Occipital lobe (tissue), 3 donors: ENCODE measurements at places on chromosomes 3 and 15.

DNA sequence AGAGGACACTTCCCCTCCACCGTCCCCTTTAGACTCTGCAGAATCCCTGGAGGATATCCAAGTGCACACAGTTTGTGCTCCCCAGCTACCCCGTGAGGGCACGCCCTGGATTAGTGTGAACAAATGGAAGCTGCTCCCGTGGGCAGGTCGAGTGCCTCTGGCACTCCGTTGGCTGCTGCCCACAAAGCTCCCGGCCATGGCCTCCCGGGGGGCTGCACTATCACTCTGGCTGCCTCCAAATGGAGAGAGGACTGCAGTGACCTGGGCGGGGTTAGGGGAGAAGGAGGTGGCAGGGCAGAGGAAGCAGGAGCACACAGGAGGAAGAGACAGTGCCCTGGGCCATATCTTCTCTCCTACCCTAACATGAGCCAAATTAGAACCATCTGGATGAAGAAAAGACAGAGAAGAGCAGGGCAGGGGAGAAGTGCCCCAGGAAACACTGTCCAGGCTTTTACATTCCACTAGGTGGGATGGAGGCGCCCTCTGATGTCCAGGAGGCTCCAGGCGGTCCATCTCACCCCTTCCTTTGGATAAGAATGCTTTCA is 29.4 kb upstream of the ACAD9 start:
- no peak for DNase-seq

DNA sequence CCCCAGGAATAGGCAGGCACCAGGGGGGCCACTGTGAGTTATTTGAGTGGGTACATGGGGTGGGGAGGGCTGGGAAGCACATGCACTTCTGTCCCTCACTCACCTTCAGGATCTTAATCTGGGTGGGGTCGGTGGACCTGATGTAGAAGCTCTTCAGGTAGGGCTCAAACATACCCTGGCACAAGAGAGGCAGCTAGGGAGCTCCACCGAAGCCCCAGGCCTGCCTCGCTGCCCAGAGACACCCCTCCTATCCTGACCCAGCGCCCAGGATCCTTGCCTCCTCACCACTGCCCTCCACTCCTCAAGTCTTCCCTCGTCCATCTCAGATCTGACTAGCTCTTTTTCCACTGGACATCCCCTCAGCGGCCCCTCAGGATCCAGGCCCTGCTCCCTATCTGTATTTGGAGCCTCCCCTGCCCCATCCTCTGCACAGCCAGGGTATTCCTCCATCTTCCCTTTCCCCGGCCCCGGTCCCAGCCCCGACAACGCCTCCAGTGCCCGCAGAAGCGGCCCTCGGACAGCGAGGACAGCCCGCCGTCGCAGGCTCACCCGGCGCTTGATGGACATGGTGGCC is 30.0 kb downstream of the AP3B2 start:
- no peak for DNase-seq

DNA sequence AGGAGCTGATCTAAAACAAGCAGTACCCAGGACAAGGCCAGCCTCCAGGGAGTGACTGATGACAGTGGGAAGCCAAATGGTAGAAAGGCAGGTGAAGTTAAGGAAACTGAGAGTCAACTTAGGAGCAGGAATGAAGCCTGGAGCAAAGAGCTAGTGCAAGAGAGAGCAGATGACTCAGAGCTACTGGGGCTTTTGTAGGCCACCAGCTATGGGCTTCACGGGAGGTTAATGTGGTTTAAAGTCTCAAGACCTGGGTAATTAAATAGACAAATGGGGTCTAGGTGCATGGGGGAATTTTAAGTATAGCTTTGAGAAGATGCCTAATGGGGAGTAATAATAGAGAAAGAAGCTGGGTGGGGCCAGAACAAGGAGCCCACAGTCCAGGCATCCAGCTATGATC is 3.1 kb downstream of the CD86 start:
- DNase-seq = no peak

DNA sequence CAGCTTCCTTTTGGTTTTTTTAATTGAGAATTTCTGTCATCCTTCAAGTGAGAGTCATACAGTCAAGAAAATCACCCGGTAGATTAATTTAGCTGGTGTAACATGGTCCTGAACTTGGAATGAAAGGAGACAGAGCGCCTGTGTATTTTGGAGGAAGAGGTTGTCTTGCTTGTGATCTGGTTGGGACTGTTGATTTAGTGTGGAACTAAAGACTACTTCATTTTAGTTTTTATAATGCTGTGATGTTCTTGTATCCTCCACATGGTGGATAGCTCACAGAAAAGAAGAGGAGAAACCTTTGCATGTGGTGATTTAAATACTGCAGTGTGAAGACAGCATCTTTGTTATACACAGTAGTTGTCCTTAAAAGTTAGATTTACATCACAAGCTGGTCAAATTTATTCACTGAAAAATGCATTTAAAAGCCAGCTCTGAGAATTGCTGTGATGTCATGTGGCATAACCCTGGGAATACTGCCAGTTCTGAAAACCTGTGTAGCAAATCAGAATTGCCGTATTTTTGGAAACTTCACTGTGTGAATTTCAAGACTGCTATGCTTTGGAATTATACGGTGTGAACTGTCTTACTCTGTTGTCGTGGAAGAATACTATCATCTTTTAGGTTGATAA is 268.5 kb downstream of the PTPRG start:
- DNase-seq = no peak

- no peak for DNase-seq
Measured at GRCh38 chr3:109852283-109852682, 514.9 kb upstream of the DPPA4 start.

- no peak for DNase-seq
Measured at GRCh38 chr3:182562274-182562673, 231.0 kb upstream of the ATP11B start.

DNA sequence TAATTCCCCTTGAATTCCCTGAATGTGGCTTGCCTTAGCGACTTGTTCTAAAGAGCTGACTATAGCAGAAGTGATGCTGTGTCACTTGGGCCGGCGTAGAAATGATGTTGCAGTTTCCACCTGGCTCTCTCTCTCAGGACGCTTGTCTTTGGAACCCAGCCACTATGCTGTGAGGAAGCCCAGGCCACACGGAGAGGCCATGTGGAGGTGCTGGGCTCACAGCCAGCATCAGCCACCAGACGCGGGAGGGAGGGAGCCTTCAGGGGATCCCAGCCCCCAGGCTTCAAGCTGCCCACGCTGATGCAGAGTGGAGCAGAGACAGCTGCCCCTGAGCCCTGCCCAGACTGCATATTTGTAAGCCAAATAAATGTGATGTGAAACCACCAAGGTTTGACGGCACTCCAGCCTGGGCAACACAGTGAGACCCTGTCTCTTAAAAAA is 18.6 kb downstream of the RNU5B-1 start:
- no peak for DNase-seq

DNA sequence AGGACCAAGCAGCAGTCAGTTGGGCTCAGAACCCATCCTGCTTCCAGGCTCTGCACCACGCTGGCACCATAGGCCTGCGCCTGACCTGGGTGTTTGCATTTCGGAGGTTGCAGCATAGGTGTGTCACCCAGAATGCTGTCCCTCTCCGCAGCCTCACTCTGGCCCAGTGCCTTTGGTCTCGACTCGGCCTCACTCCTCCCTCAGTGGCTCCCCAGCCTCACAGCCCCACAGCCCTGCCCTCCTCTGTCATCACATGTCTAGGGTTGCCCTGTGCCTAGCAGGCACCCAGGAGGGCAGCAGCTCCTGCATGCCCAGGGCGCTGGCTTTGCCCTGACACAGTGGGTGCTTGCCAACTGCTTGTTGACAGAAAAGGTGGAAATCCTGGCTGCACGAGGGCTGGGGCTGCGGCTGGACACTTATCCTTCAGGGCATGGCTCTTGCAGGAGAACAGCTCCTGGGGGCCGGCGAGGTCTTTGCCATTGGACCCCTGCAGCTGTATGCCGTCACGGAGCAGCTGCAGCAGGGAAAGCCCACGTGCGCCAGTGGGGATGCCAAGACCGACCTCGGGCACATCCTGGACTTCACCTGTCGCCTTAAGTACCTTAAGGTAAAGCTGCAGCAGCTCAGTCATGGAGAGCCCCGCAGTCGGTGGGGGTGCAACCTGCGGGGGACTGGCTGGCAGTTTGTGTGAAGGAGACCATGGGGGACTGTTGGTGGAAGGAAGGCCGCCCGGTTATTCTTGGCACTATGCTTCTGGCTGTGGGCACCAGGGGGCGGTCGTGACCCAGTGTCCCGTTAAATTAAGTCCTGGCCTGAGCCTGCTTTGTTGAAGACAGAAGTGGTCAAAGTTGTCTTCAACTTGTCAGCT is 16.2 kb downstream of the NISCH start:
- DNase-seq = no peak

GRCh38 chr3:72196377-72196929 is 411.5 kb upstream of the PROK2 start:
- DNase-seq = no peak

- no peak for DNase-seq
Measured at GRCh38 chr3:21839592-21839991, 88.6 kb upstream of the ZNF385D start.

GRCh38 chr3:134035836-134036235 is 6.1 kb upstream of the SLCO2A1 start:
- DNase-seq = no peak

GRCh38 chr15:52180196-52180835 is 10.9 kb downstream of the GNB5 start:
- DNase-seq = no peak

DNA sequence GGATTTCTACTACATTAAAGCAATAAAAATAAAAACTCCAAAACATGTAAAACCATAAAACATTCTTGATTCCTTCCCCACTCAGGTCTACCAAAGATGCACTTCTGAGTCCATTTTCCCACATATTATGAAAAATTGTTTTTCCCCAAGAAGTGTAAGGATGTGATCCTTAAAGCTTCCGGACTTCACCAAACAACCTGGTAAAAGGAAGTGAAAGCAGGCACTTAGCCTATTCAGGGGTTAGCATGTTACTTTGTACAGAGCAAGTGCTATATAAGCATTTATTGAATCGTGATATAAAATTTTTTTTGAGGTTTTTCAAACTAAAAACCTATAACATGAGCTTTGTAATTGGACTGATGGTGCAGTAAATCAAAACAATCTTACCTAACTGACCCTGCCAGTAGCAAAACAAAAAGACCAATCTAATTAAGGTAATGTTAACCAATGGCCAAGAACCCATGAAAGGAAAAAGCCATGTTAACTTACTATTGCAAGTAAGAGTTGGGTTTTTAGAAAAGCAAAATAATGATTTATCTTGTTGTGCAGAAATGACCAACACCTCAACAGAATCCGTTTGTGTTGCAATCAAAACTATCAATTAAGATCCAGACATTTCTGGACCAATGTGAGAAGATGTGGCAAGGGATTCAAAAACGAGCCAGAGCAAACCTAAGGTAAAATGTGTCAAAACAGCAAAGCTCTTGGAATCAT is 1.8 kb downstream of the SETD2 start:
- DNase-seq = no peak

GRCh38 chr3:57856675-57857074 is 100.6 kb downstream of the SLMAP start:
- DNase-seq = no peak

- no peak for DNase-seq
Measured at GRCh38 chr15:94877833-94878232, 646.5 kb downstream of the MCTP2 start.

GRCh38 chr3:133855772-133856171 is 39.9 kb downstream of the RAB6B start:
- no peak for DNase-seq

DNA sequence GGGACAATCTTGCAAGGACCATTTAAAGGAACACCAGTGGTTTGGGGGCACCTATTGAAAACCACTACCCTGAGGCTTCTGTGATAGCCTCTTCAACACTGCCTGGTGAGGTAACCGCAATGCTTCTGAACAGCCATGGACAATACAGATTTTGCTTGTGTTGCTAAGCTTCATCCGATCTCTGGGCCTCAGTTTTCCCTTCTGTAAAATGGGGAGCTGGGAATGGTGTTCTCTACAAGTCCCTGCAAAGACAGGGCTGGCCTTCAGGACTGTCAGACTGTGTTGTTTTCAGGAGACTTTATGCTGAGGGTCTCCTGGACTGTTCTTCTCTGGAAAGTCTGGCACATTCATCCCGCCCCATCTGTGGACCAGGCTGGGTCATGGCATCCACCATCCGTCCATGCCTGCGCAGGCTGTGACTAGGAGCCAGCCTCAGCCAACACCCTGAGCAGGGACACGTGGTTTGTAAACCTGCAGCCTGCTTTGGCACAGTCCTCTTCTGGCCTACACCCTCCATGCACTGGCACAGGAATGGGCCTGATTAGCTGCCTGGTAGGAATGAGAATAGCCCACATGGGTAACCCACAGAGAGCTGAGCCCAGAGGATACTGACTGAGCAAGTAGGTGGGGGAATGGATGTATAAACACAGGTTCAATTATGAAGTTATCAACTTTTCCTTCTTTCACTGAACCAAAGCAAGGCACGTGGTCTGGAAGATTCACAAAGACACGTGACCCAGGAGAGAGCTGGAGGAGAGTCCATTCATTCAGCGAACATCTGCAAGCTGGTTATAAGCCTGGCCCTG is 55.3 kb downstream of the ROPN1B start:
- no peak for DNase-seq

GRCh38 chr15:52308446-52309153 is 13.0 kb upstream of the MYO5C start:
- no peak for DNase-seq

DNA sequence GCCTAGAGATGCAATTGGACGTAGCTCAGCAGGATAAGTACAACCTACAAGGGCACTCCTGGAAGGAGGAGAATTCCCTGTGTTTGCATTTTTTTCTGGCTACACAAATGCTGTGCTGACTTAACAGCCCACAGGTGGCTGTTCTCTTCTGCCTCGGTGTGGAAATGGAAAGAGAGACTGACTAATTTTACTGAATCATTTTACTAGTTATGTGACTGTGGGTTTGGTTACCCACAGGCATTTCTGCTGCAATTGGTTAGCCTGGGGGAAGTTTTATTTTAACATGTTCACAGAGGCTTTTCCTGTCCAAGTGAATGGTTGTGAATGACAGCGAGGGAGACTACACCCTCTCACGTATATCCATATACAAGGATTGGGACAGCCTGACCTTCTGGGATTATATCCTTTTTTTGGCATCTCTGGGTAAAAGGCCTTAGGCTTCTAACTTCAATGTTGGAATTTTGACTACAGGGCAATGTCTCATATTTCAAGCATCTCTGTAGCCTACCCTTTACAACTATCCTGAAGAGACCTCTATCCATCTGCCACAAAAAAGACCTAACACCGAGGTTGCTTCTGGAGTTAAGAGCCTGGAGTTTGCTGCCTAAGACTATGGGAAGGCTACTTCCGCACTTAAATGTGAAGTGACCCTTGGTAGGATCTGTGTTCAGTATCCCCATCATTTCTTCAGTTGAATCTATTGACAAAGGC is 67.2 kb upstream of the TP63 start:
- no peak for DNase-seq

DNA sequence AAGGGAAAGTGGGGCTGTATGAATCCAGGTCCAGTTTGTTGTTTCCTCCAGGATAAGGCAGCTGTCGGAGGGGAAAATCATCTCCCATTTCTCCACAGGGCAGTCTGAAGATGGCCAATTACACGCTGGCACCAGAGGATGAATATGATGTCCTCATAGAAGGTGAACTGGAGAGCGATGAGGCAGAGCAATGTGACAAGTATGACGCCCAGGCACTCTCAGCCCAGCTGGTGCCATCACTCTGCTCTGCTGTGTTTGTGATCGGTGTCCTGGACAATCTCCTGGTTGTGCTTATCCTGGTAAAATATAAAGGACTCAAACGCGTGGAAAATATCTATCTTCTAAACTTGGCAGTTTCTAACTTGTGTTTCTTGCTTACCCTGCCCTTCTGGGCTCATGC is 911 bp downstream of the CCRL2 start:
- no peak for DNase-seq

- no peak for DNase-seq
Measured at GRCh38 chr3:106176734-106177133, 307.9 kb upstream of the CBLB start.

GRCh38 chr3:42851228-42851834 is 24.3 kb downstream of the CYP8B1 start:
- DNase-seq = no peak
